ENCODE measurements at places on chromosomes 1 and 21.

- no peak for DNase-seq
Observed at GRCh38 chr1:98659879-98660278, 1.6 kb upstream of the SNX7 start.

DNA sequence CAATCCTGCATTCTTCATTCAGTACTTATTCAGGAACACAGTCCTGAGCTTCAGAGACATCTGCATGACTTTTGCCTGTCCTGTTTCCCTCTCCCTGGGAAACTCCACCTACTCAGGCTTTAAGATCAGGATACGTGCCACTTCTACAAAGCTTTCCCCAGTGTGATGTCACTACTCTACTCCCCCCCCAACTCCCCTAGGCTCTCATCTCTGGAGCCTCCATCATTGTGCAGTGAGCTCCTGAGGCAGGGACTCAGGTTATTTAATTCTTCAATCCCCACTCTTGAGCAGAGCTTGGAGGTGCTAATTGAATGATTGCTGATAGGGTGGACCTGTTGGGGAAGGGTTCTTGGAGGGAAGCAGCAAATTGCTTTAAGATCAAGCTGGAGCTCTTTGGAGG, 1.2 kb downstream of the NT5C1A start:
- DNase-seq, result no peak

DNA sequence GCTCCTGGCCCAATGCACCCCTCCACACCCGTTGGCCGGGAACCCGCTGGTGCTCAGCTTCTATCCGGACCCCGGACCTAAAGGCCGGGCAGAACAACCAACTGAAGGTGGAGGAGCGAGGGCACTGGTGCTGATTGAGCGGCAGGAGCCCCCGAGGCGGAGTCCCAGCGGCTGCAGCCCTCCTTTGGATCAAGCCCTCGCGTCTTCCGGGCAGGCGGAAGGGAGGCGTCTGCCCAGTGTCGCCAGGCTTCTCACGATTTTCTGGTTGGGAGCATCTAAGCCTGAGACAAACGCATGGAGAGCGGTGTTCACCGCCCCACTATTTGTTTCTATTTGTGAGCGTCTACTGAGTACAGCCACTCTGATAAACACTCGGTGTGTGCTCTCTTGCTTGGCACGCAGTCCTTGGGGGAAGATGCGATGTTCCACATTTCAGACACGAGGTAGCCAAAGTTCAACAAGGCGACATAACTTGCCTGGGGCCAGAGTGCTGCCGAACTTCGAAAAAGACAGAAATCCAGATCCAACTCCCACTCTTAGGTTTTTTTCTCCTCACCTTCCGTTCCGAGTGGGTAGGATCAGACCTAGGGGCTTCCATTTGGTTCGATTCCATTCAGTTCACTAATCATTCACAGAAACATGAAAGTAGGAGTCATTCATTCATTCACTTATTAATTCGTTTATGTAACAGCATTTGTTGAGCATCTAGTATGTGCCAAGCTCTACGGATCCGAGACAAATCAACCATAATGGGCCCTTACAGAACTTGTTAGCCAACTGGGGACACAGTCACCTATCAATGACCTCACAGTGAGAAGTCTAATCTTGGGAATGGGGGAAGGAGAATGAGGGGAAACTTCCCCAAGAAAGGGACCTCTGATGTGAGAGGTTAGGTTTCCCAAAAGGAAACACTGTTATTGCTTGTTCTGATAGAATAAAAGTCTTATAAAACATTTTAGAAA, 4.9 kb upstream of the DMRTA2 start:
- DNase-seq, result no peak

- DNase-seq, result no peak
Observed at GRCh38 chr1:206098242-206098919, 18.8 kb downstream of the AVPR1B start.

DNA sequence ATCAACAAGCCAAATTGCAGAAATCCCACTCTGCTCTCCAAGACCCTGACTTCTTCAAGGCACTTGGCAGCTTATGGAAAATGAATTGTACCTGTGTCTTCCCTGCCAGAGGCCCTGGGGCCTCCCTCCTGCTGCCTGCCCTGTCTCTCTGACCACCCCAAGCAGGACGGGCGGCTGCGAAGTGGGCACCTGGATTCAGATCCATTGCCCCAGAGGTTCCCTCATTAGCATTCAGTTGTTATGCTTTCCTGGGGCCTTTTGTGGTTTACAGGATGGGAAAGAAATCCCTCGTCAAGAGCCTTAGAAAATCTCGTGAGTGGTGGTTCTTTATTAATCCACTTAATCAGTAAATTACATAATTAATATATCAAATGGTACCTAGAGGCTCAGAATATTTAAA, 179.3 kb downstream of the TNR start:
- DNase-seq, result no peak

DNA sequence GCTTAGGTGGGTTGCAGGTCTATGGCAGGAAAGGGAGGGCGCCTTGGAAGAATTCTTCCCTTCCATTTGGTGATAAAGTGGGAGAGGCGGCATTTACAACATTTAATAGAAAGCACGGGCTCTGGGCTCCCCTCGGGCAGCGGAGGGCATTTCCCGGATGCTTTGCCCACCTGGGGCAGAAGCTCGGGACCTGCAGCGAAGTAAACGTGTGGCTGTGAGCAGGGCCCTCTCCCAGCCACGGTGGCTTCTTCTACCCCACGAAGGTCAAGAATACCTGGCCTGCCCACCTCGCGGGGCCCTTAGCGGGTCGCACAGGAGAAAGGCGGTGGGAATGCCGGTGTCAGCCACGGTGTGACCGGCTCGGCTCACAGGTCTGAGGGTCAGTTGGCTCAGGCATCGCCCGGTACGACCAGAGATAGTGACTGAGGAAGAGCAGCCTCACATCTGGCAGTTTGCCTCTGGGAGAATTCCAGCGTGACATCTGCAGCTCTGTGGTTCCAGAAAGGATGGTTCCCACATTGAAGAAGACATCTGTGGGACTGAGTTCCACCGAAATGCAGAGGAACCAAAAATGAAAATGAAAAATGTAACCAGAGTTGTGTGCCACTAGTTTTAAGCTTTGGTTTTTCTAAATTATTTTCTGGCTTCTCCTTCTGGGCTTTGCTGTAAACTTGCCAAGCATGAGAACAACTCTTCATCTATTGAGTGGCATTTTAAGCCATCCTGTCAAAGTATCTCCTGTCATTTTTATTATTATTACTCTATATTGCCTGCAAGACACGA, 720 bp upstream of the F3 start:
- DNase-seq, result no peak

- no peak for DNase-seq
Observed at GRCh38 chr21:26391166-26391565, 181.9 kb downstream of the CYYR1 start.

- DNase-seq, result no peak
Observed at GRCh38 chr1:210757677-210758076, 376.3 kb downstream of the KCNH1 start.

GRCh38 chr1:85573322-85573721, 7.2 kb upstream of the CCN1 start:
- no peak for DNase-seq

DNA sequence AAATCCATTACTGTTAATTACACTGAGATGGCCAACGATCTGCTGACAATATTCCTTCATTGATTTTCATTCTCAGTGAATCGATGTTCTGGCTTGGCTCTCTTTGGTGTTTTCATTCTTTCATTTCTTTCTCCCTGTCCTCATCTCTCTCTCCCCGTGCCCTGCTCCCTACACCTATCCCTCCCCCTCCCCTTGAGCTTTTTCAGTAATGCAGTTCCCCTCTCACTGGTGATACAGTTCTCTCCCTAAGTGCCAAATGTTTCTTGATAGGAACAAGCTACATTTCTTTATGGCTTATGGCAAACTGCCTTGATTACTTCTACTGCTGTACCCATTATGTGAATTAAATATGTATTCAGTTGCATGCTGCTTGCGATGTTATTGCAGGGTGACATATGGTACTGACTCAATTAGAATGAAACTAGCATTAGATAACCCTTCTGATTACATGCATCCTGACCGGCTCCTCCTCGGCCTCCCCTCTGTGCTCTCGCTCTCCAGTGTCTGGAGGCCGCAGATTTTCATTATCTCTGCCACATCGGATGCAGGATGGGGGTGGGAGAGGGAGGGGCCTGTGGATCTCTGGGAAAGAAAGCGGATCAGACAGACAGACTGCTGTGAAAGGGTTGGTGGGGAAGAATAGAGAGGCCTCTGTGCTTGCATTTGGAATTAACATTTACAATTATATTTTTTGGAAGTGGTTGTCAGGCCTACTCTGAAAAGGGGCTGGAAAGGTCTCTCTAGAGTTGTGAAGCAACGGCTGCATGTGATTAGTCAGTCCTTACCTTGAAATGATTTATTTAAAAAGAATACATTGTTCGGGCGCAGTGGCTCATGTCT, 130.9 kb downstream of the PBX1 start:
- DNase-seq, result no peak

- DNase-seq, result peak; percentile 72
Observed at GRCh38 chr1:153985941-153986761, at the start of gene RAB13. TSS of gene RAB13 (minus strand) at chr1:153986339. CDS start at chr1:153986236, 103 bp downstream.

GRCh38 chr1:9294910-9295636, 2.4 kb downstream of the SPSB1 start:
- no peak for DNase-seq

DNA sequence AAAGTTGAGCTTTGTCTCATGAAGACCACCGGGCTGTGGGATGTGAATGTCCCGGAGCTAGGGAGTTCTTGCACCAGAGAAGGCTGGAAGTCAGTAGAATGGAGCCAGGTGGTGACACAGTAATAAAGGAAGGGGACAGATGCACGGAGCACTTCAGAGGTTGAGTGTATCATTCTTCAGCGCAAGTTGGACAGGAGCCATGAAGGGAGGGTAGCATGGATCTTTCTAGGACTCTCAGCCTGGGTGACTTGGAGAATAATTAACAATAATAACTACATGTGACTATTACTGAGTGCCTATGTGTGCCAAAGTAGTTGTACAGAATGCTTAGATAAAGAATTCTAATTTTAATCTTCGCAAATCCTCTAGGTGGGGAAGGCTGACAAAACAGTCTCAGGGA, 258.7 kb upstream of the AJAP1 start:
- DNase-seq, result no peak

DNA sequence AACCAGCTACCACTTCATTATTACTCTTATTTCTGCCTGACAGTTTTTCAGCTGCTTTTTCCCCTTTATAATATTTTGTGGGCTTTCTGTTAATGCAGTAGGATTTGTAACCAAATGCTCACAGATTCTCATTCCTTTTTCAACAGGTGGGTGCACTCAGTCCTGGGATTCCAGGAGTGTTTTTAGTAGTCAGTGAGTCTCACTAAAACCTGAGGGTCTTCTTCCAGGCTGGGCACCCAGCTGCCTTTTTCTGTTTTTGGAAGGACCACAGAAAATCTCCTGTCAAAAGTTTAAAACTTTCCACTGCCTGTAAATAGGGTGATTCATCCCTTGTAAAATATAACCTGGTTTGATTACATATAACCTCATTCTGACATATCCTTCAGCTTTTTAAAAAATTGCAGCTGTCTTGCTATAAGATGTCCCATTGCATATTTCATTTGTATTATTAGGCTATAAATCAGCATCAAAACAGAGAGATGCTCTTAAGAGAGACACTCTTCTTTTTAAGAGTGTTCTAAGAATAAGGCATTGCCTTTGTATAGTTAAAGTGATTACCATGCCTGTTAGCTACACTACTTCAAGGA, 16.8 kb upstream of the CEP350 start:
- no peak for DNase-seq

DNA sequence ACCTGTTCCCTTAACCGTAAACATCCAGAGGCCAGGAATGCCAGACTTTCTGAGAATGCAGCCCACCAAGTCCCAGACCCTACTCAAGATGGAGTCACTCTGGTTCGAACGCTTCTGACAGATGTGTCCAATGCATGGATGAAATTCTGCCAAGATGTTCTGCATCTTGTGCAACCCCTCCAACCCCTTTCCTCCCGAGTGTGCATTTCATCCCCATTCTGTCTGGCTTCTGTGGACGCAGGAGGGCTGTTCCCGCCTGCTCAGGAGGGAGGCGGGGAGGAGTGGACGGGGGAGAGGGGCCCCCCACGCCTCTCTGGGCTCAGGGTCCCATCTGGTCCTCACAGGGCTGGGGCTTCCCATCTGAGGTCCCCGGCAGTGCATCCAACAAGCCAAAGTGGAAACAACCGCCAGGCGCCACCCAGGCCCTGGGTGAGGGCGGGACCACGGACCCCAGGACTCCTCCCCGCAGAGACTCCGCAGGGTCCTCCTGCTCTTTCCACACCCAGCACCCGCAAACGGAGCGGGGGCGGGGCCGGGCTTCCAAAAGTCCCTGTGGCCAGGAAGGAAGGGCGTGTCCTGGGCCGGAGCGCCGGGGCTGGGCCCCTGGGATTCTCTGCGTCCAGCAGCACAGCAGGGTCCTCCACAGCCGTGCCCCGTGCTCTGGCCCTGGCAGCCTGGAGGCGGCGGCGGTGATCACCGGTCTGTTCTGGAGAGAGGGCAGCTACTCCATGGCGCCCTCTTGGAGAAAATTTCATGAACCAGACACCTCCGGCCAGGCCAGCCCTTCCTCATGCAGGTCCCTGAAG, 27.8 kb upstream of the SUMO3 start:
- no peak for DNase-seq

DNA sequence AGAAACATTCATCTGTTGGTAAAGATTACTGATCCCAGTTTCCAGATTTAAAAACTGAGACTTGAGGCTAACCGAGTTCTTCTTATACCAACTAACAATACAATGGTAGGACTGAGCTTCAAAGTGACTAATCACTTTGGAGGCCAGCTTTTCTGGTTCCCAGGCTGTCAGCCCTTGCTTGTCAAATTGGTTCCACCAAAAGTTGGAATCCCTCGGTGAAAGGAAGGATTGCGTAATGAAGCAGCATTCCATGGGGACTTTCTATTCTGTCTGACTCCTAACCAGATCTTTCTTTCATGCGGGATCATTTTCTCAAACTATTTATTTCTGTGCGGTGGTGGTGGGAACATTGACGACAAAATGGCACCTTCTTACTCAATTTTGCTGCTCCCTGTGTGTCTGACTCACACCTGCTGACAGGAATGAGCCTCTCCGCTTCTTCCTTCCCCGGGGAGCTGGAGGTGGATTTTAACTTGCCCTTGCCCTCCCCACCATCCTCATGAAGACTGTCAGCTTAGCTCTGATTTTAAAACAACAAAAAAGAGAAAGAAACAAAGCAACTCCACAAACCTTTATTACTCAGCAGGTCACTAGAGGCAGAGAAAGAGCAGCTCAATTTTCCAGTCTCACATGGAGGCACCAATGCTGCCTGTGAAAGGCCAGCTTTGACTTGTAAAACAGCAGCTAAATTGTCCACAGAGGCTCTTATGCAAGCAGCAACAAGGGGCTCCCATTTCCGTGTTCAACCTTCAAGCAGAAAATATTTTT, 32.9 kb upstream of the RASAL2 start:
- DNase-seq, result no peak

- DNase-seq, result no peak
Observed at GRCh38 chr1:33468967-33469366, 3.5 kb upstream of the ZSCAN20 start.

DNA sequence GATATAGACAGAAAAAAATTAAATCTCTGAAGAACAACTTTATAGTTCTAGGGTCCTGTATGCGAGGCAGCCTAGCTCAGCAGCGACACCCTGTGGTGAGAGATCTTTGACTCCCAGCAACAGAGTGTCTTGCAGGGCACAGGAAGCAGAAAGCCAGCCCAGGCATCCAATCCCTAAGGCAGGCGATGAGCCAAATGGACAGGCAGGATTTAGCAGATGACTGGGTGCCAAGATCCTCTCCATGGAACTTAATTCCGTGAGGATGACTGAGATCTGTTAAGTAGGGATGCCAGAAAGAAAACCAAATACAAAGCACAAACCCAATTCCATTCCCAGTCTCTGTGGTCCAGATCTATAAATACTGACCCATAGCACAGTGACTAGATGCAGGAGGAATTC, 38.8 kb downstream of the HLCS start:
- peak; percentile 67 for DNase-seq

GRCh38 chr1:109275706-109276345, 7.1 kb downstream of the PSRC1 start:
- DNase-seq, result no peak

GRCh38 chr1:172350856-172351255, 69.6 kb upstream of the C1orf105 start:
- DNase-seq, result no peak

Measured in left renal pelvis (tissue), 4 donors.